Heart right ventricle (tissue), 16 donors: ENCODE measurements at places on chromosomes 11 and 22.

GRCh38 chr11:72848846-72849466 lies 34.7 kb downstream of the ATG16L2 start:
- DNase-seq = no peak

GRCh38 chr11:4006946-4007680 lies 87.5 kb upstream of the RRM1 start:
- DNase-seq = no peak

DNA sequence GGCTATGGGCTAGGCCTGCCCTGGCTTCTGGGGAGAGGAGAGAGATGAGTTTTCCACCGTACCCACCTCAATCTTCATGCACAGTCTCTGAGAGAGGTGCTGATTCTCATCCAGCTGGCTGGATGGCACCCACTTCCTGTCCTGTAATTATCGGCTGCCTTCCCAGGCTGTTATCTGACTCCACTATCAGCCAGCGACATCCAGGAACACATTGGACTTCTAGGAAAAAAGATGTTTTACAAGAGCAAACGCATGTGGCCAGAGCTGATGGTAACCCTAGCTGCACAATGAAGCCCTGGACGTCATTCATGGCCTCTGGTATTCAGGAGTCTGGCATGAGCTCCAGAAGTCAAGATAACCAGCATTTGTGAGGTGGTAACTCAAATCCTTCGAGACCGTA lies 137.4 kb downstream of the EHF start:
- no peak for DNase-seq

GRCh38 chr11:34976496-34977088 lies 60.2 kb downstream of the PDHX start:
- no peak for DNase-seq

GRCh38 chr11:35811783-35812182 lies 132.1 kb upstream of the LDLRAD3 start:
- no peak for DNase-seq

GRCh38 chr11:114183044-114183511 lies 113.1 kb upstream of the NNMT start:
- no peak for DNase-seq

GRCh38 chr11:126971305-126971704 lies 29.3 kb downstream of the KIRREL3 start:
- no peak for DNase-seq

GRCh38 chr11:2885017-2885677 lies 428 bp downstream of the CDKN1C start:
- DNase-seq = peak; percentile 64

GRCh38 chr22:48489551-48490499 lies 1337.8 kb downstream of the BRD1 start:
- no peak for DNase-seq

- DNase-seq = no peak
Measured at GRCh38 chr11:126817096-126817495, 183.5 kb downstream of the KIRREL3 start.

DNA sequence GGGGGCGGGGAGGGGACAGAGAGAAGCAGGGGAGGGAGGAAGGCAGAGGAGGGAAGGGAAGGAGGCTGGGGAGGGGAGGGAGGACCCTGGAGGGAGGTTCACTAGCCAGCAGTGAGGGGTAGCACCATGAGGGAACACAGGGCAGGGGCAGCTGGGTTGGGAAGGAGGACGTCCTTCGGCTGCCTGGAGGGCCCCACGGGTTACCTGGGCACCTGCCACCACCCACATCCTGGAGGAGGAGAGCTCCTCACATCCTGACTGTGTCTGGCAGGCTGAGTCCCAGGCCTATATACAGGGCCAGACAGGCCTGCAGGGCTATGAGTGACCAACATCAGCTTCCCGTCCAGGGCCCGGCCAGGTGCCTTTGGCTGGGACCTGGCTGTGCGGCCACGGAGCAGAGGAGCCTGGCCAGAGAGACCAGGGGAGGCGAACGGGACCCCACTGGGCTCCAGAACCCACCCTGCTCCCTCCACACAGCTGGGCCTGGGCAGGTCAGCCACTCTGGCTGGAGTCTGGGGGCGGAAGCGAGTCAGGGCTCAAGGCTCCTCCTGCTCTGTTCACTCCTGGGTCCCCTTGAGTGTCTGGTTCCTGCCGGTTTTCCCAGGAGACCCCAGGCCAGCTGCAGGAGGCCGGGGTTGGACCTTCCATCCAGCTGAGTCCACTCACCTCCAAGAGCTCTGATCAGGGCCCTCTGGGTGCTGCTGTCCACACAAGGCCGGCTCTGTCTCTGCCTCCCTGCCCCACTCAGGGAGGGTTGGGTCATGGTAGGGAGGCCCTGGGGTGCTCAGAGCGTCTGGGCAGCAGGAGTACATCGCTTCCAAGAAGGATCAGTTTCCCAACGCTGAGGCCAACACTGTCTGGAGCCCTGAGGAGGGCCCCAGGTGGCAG lies 677.7 kb downstream of the BRD1 start:
- DNase-seq = no peak

- DNase-seq = no peak
Measured at GRCh38 chr22:31940506-31940905, 3.8 kb upstream of the YWHAH start.

- DNase-seq = peak; percentile 79
Measured at GRCh38 chr11:118820412-118821357, 29.7 kb upstream of the DDX6 start.

GRCh38 chr11:1131033-1131911 lies 26.5 kb upstream of the MUC5AC start:
- no peak for DNase-seq

DNA sequence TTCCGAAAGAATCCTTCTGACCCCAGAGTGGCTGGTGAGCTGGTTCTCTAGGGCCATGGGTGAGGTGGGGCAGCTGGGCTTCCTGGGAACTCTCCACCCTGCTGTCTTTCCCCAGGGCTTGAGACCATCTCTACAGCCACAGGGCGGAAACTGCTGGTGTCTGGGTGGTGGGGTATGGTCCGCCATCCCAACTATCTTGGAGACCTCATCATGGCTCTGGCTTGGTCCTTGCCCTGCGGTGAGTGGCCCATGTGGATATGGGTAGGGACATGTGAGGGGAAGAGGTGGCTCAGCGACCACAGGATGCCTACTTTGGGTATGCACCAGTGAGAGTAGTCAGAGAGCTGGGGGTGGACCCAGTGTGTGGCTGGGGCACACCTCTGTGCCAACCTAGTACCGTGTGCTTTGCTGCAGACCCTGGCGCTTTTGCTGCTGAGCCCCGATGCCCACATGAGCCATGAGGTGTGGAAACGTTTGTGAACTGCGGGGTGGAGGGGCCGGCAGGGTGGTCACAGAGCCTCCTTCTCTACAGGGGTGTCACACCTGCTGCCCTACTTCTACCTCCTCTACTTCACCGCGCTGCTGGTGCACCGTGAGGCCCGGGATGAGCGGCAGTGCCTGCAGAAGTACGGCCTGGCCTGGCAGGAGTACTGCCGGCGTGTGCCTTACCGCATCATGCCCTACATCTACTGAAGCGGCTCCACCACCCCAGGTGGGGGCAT lies 2.0 kb downstream of the ZNHIT2 start:
- no peak for DNase-seq

DNA sequence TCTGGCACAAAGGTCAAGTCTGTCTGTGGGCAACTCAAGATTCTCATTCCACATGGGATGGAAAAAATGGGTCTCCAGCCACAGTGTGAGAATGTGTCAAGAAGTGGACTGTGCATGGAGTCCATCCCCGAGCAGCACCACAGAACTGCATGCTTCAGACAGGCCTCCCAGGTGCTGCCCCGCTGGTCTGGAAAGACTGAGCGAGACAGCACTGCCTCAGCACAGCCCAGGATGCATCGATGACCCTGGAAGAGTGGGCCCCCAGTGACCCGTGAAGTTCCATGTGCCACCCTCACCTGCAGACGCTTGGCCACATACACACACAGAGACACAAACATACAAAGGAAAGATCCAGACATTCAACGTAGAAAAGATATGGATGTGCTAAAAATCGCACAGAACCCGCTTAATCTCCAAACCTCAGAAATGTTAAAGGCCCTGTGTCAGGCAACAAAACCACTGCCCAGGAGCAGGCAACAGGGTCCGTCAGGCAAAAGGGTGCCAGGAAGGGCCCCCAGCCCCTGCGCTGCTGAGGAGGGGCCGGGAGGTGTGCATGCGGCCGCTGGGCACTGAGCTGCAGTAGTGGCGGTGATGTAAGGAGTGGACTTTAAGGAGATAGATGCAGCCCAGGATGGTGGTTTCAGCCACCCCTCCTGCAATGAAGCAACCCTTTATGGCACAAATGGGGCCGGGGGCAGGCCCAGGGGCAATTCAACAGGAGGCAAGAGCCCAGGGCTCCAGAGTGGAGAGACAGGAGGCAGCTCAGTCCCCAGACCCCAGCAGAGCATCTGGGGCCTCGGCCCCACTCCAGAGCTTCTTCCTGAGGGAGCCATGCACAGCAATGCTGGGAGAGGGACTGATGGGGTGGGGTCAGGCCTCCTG lies 84.7 kb downstream of the DGCR2 start:
- no peak for DNase-seq

DNA sequence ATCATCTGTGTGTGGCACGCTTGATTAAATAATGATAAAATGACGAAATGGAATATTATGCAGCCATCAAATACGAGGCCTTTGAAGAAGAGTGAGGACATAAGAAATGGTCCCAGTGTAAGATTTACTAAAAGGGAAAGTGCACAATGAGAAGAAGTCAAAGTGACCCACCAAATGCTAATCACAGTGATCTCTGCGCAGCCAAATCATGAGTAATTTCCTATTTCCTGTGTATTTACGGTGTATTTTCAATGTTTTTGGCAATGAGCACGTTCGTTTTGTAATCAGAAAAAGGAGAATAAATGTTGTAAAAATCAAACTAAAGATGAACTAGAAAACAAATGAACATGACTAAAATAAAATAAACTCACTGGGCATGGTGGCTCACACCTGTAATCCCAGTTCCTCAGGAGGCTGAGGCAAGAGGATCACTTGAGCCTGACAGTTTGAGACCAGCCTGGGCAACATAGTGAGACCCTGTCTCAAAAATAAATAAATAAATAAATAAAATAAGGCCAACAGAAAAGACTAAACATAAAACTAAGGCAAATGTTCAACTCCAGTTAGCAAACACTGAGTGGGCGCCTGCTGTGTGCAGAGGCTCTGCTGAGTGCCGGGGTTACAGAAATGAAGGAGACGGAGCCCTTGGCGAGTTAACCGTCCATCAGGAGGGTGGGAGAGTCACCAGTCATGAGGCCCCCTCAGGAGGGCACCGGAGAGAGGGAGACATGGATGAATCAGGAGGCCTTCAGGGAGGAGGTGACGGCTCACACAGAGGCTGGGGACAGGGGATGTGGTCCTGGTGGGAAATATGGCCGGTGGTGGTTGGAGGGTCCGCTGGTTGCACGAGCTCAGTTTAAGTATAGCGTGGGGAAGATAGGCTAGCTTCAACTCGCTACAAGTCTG lies 26.0 kb upstream of the CBX7 start:
- no peak for DNase-seq

DNA sequence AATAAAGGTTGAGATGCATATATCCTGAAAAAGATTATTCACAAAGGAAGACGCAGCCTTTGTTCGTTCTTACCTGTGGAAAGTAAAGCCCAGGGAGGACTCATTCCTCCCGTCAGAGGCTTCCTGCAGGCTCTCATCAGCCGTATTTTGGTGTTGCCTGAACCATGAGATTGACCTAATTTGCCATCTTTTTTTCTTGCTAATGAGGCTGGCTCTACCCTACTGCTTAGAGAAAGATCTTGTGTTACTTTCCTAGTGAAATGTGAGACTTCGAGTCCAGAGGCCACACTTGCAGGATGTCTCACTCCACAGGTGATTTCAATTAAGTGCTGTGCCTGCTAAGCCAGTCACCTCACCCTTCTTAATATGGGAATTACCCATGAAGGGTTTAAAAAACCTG lies 269.9 kb downstream of the NTM start:
- no peak for DNase-seq

GRCh38 chr11:16945671-16946469 lies 68.3 kb downstream of the PLEKHA7 start:
- peak; percentile 46 for DNase-seq

DNA sequence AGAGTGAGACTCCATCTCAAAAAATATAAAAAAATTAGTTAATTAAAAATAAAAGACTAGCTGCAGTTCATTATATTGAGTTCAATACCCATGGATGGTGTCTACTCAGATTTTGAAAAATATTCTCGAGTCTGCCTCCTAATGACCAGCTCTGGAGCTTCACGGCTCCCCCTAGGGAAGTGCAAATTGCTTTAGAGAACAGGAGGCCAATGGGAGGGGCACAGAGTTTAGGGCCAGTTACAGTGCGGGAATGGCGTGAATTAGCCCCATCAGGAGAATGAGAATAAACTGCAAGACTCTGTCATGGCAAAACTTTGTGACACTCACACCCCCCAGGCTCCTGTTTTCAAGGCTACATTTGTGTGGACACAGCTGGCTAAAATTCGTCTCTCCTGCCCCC lies 4.6 kb downstream of the FGF4 start:
- no peak for DNase-seq

DNA sequence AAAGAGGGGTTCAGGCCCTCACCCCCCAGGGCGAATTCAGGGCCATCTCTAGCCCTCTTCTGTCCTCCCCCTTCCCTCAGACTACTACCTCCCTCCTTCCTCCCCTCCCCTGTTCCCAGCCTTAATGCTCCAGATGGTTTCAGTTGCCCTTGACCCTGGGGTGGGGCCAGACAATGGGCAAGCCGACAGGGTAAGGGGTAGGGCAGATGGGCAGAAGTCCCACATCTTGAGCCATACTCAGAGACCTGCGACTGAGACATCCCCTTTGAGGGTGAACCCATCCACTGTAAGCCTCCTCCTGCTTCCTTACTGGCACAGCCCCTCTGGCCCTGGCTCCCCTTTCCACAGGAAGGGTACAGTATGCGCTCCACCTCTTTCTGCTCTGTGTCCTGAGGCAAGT lies 1.9 kb downstream of the RHBDD3 start:
- DNase-seq = no peak

DNA sequence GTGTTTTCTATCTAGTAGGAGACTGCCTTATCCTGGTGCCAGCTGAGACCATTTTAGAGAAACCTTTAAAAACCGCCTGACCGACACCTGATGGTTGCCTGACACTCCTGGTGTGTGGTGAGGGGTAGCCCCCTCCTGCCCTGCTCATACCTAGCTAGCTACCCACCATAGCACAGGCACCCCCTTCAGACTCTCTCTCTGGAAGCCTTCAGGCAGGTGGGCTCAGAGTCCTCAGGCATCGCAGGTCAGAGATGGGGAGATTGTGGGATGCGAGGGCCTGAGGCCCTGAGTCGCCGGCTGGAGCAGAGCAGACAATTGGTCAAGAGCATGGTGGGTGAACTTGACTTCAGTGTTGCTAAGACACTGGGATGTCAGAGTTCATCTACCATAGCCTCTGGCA lies 424.6 kb downstream of the BRD1 start:
- no peak for DNase-seq
